ENCODE measurements at places on chromosomes 7 and 10.

GRCh38 chr10:30840395-30841050, 191.1 kb downstream of the ZNF438 start:
- DNase-seq = no peak

GRCh38 chr10:344582-345200, 209.4 kb downstream of the ZMYND11 start:
- no peak for DNase-seq

GRCh38 chr10:127414024-127414423, 135.1 kb upstream of the NPS start:
- DNase-seq = no peak

GRCh38 chr10:125056161-125057132, 103.9 kb downstream of the CTBP2 start:
- no peak for DNase-seq

DNA sequence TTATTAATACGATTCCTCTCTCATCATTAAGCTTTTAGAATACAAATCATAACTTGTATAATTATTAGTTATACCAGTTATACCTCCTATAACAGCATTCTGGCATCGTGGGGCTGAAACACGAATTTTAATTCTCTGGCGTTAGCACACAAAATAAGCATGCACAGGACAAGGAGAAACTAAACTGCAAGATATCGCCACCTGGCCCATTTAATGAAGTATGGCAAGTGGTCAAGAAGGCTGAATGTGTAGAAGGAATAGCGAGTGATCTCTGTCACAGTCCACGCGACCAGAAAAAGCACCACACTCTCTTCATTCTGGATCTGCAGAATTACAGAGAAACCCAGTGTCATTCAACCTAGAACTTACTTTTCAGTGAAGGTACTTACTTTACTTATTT, 18.1 kb downstream of the HACD1 start:
- peak; percentile 26 for DNase-seq

- DNase-seq = peak; percentile 90
These were observed 17.6 kb downstream of the CDNF start for GRCh38 chr10:14820010-14820774.

DNA sequence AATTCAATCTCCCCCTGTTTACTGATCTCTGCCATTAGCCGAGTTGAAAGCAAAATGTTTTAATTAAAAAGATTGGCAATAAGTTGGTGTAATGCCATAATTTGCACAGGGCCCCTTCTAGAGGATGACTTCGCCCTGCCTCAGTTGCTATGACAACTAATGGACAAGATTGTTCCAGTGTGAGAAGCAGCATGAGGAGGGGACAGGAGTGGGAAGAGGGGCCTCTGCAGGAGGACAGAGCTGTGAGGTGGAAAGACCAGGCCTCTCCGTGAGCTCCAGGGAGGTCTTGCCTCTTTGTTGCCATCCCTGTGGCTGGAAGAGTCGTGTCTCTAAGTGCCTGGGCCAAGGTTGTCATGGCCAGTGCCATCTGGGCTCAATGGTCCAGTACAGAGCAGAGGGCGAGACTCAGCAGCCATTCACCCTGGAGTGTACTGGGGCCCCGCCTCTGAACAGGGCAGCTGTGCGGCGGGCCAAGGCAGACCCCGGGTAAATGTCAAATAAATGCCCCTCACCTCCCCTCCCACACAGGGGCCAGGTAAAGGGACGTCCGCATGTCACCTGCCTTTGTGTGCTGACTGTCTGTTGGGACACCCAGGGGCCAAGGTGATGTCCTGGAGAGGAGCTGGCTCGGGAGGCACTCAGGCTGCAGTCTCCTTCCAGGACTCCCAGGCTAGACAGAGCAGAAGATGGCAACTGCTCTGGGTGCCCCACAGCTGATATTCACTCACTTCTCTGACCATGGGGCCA, 97.0 kb upstream of the RET start:
- DNase-seq = no peak

DNA sequence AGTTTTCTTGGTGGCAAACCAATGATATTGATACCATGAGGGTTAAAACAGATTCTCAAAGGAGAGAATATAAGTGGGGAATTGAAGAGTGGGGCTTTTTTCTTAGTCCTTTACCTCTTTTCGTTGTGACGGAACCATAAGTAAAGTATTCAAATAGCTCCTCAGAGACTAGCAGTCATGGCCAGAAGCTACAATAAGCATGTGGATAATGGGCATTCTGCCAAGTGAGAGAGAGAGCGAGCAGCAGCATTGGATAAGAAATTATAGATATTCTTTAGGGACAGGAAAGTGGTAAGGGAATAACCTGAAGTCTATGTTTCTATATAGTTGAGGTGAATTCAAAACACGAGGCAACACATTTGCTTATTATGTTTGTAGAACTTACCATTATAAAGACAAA, 235.1 kb downstream of the SEMA3E start:
- peak; percentile 8 for DNase-seq

GRCh38 chr10:132151286-132151950, 35.3 kb upstream of the DPYSL4 start:
- DNase-seq = no peak

DNA sequence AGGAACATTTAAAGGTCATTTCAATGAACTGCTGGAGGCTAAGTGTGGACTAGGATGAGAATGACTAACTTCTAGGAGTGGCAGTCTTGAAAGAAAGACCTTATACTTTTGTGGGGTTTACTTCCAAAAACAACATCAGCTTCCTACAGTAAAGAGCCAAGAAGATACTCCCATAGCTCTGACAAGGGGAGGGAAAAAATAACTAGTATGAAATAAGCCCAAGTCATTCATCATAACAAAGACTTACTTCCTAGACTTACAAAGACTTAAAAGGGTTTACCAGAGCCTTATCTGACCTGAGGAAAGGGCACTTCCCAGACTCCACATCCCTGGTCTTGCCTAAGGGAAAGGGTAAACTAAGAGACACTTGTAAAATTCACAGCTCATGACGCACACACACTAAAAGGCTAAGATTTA, 31.7 kb downstream of the ARHGAP12 start:
- DNase-seq = peak; percentile 80

DNA sequence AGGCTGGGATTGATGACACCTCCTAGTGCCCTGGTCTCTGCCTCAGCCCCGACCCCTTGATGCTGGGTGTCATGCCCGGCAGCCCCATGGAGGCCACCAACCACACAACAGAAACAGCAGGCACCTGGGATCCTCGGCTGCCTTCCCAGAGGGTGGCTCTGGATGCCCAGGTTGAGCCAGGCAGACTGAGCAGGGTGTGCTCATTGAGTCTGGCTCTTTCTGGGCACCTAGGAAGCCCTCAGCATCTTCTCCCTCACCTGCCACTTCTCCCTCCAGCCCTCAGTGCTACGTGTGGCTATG, 484.5 kb upstream of the MGMT start:
- no peak for DNase-seq

- DNase-seq = peak; percentile 23
These were observed 145.3 kb downstream of the RPS24 start for GRCh38 chr10:78178940-78179339.

DNA sequence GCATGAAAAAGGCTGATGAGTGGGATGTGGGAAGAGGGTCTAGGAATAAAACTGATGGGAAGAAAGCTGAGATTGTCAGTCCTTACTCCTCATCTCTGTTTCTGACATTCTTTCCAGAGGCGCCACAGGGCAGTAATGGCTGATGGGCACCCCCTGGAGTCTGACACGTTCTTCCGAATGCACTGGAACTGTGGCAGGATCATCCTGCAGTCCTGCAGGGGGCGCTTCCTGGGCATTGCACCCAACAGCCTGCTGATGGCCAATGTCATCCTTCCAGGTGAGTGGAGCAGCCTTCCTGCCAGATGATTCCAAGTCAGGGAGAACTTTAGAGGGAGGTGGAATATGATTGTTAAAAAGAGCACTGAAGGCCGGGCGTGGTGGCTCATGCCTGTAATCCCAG, 4.8 kb downstream of the FSCN3 start:
- DNase-seq = no peak

- no peak for DNase-seq
These were observed at the start of gene PAPOLB for GRCh38 chr7:4861673-4862072. Gene PAPOLB, minus strand, starts transcription at chr7:4862030. Its CDS starts 220 bp downstream, at chr7:4861810.

- no peak for DNase-seq
These were observed 85.4 kb upstream of the PDGFA start for GRCh38 chr7:604884-605531.

DNA sequence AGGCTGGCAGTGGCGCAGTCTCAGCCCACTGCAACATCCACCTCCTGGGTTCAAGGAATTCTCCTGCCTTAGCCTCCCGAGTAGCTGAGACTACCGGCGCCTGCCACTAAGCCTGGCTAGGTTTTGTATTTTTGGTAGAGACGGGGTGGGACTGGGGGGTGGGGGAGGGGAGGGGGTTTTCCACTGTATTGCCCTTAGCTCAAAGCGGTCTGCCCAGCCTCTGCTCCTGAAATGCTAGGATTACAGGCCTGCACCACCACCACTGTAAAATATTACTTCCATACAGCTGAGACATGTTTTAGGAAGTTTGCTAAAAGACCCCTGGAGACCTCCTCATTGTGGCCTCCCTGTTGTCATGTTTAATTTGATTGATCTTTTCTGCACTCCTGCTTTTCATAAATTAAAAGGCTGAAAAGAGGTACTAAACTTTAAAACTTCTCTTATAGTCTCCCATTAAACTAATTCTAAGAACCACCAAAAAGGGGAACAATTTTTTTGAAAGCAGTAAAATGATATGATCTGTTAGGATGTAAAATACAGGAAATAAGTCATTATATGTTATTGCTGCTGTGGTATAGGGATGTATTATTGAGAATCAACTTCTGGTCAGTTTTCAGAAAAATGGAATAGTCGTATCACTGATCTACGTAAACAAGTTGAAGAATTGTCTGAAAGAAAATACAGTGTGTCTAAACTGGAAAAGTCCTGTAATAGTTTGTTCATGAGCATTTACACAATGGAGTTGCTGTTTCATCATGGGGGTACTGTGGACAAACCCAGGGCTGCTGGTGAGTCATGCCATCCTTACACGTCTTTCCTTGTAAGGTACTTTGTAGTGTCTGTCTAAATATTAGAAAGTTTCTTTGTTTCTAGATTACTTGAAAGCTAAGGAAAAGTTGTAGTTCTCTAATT, 72.9 kb upstream of the TMEM248 start:
- peak; percentile 75 for DNase-seq

GRCh38 chr10:79142522-79143309, 74.0 kb downstream of the ZMIZ1 start:
- DNase-seq = no peak

DNA sequence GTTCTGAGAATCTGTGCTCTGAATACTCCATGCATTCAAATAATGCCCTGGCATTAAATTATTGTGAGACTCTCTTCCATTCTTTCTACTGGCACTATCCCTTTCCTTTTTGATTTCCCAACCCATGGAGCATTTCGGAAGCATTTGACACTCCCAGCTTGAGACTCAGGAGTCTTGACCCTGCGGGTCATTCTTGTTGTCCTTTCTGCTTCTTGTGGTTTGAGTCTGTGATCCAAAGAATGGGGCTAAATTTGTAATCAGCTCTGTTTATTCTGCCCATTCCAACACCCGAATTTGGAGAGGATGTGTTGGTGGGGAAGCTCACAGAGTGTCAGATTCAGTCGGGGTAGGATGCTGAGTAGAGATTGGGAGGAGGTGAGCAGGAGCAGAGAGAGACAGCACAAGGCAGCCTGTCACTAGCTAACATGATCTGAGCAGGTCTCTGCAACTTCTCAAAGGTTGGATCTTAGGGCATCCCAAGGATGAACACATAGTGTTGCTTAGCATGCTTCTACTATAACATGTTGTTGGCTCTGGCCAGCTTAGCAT, 80.4 kb upstream of the BMPER start:
- no peak for DNase-seq

GRCh38 chr10:968546-969199, 19.6 kb upstream of the GTPBP4 start:
- peak; percentile 37 for DNase-seq

DNA sequence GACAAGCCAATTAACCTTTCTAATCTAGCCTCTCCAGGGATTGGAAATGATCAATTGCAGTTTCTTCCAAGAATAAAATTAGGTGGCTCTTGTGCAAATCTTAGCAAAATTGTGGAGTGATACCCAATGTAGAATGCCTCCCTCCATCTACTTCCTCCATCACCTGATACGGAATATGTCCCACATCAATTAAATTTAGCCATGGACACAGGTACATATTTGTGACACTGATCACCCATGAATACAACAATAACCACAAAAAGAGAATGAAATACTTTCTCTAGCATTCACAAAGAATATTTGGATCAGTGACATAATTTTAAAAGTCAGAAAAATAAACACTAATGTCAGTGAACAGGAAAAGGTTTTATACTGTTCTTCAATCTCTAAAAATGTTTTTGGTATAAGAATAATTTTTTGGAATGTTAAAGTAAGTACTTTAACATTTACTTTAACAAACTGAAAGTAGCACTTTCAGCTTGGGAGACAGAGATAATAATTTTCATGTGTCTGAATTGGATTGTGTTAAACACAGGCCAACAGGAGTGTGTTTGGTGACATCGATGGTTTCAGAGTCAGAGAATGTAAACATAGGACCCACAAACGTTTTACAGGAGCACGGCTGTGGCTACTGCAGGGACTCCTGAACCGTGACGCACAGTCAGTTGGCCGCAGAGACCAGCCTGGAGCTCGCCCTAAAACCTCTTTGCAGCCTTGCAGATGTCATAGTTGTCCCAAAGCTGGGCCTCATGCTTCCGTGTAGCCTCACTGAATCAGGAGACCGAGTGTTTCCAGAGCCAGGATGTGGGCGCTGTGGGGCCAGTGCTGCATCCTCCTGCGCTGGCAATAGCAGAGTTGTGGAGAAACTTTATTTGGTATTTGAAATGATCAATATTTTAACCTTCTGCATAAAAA, 7.2 kb downstream of the RBM20 start:
- DNase-seq = peak; percentile 90

DNA sequence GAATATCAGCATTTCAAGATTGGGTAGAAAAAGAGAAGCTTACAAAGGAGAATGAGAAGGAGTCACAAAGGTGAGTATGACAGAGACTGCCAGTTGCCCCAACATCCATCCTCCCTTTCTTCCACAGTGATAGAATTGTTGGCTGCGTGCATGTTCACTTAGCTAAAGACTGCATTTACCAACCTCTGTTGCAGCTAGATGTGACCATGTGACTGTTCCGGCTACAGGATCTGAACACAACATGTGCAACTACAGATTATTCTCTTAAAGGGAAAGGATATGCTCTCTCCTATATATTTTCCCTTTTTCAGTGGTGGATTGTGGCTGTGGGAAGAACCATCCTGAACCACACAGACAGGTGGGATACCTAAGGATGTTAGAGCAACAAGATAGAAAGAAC, 60.5 kb upstream of the ZNRF2 start:
- DNase-seq = no peak

- DNase-seq = no peak
These were observed 138.9 kb downstream of the ADCY1 start for GRCh38 chr7:45712872-45713668.

All from astrocyte (in vitro differentiated cells and primary cell).